ENCODE measurements at places on chromosomes 2 and 18.
A peak's percentile ranks its signal among the peaks of the same experiment; 100 is the strongest.

DNA sequence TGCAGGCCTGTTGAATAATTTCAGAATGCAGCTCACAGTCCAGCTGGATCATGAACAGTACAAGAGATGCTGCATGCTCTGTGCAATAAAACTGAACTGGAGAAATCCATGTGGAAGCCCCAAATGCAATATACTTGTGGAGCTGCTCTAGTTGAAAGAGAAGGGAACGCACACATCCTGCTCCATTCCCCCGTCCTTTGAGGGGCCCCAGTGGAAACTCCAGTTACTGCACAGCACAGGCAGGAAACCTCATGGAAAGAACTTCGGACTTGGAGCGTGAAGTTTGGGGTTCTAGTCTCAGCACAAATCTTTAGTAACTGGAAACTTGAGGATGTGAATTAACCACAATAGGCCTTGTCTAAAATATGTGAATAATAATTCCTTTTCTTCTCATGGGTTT, 73.2 kb downstream of the PLA2R1 start:
- no peak for DNase-seq

- DNase-seq: no peak
Measured at GRCh38 chr2:202495230-202495604, 119.1 kb downstream of the BMPR2 start.

DNA sequence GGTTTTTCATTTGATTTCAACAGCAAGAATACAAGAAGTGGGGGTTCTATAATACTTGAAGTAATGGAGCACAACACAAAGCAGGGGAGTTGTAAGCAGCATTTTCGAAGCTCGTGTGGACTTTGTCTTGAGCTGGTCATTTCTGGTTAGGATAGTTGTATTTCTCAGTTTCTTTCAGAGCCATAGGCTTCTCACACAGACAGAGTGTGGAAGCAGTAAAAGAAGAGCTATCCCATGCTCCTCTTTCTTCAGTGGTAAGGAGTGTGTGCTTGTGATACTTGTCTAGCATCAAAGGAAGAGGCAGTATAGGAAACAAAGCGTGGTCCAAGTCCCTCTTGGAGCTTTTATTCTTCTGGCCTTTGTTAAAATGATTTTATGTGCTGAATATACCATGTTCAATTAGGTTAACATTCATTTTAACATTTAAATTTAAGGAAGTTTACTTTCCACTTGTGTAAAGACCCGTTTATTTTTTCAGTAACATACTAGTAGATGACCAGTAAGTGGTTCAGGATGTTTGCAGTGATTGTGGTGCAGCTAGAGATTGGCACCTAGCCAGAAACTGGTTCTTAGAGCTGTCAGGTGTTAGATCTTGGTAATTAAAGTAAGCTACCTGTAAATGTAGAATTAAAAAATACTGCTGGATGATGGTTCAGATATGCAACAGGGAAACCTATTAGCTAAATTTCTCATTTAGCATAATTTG, 14.6 kb downstream of the CCNYL1 start:
- DNase-seq: peak; percentile 38

DNA sequence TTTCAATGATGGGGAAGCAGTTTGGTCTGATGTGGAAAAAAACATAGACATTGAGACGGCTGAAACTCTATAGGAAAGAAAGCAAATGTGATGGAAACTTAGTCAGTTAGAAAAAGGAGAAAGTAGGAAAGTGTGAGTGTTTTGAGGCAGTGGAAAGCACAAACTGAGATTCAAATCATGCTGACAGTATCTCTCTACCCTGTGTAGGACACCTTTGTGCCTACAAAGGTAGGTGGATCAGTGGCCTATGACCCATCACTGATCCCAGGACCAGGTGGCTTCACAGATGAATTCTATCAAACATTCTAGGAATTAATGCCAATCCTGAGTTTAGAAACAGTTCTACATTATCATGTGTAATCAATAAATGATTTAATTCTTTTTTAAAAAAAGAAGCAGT, 57.1 kb downstream of the CD226 start:
- no peak for DNase-seq

DNA sequence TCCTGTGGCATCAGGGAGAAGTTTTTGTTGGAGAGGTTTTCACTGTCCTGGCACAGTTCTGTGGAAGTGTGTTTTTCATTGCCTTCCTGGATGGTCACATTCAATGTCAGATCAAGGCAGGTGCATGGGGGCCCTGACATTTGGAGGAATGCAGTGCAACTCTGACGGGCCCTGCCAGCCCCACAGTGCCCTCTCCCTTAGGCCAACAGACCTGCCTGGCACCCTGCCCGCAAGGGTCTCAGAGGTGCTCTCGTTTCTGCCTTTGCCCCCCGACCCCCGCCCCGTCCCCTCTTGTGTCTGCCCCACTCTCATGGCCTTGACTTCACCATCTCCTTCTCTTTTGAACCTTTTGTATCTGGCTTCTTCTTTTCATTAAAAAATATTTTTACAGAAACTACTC, 257.2 kb upstream of the HDAC4 start:
- DNase-seq: no peak

GRCh38 chr2:235142601-235143000, 190.8 kb downstream of the SH3BP4 start:
- DNase-seq: no peak

GRCh38 chr2:15920696-15921095, 19.7 kb upstream of the MYCN start:
- DNase-seq: no peak

DNA sequence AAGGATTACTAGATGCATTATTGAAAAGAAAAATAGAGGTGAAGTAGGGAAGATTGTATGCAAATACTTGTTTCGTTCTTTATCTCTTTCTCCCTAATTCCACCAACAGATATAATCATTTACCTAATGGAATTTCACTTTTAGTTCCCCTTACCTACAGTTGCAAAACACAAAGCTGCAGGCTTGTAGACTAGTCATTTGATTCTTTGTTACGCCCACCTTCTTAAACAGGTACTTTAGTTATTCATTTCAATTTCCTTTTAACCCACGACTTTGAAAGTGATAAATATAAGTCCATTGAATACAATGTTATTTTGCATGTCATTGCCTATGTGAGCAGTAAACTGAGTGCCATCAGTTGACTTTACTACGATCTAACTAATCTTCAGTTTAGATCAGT, 3.9 kb upstream of the HRH4 start:
- no peak for DNase-seq

DNA sequence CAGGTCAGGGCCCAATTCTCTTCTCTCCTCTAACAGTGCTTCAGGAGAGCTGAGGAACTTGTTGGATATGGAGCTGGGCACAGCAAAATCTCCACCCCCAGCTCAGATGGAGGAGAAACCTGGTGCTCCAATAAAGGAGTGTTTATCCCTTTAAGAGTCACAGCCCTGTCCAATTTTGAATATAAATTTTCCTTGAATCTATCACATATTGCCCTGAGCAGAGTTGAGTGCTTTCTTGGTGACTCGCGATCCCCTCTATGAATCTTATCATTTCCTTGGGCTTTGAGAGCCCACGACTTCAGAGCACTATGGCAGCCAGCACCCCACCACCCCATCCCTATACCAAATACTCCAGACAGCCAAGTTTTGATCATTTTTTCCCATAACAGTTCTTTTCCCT, 34.4 kb upstream of the SMAD7 start:
- no peak for DNase-seq

- DNase-seq: no peak
Measured at GRCh38 chr2:209579230-209579749, 155.4 kb downstream of the MAP2 start.

DNA sequence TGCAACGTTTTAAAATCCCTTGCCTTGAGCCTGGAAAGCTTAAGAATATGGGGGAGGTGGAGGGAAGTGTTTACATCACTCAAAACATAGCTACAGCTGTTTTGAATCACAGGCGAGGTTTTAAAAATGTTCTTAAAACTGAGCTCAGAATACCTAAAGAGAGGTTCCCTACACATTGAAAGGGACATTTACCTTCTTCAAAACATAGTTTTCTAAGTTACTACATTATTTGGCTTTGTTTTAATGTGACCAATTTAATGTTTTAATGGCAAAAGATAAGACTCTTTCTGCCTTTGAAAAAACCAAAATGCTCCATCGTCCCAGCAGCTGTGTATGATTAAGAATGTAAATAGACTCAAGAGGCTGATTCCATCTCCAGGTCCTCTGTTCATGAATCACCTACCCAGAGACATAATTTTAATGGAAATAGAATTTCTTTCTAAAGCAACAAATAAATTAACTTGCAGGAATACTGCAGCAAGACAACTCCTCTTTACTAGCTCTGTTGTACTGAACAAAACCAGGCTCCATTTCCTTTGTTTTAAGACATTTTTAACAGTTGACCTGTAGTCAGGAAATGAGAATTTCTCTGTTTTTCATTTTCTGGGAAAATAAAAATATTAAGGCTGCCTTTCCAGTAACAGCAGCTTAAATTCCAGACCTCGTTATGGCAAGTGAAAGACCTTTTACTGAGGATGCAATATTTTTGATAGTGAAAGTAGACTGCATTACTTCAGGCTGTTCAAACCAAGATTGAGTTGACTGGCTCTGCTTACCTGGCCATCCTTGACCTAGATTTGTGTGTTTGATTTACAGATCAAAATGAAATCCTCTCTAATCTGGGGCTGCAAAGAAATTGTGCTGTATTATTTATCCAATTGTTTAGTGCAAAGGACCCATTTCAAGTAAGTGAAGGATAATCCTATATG, 33.7 kb upstream of the WDR75 start:
- DNase-seq: peak; percentile 75

DNA sequence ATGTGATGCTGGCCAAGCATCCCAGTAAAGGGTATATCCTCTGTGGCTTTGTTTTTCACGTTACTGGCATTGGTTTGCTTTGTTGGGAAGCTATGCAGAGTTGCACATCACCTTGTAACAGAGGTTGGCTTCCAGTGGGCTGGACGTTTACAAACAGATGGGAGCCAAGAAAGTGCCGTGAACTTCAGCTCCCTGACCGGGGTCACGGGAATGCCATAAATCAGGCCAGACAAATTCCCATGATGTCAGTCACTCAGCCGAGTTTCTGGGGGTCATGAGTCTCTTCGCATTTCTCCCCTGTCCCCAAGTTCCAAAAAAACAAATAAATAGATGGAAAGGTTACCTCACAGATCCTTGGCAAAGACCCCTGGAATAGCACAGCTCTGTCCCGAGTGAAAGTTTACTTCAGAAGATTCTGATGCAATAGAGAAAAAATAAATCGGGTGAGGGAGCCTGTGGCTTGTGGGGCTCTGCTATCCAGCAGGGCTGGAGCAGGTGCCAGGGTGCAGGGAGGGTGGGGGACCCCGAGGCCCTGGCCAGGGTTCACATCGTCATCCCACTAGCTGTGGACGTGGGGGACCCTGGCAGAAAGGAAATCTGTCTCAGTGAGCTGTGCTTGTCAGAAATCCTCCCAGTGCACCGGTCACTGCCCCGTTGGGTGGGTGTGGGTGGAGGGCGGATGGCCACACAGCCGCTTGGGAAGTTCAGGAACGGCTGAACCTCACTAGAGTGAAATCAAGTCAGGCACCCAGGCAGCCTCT, 27.8 kb downstream of the TWIST2 start:
- DNase-seq: no peak

DNA sequence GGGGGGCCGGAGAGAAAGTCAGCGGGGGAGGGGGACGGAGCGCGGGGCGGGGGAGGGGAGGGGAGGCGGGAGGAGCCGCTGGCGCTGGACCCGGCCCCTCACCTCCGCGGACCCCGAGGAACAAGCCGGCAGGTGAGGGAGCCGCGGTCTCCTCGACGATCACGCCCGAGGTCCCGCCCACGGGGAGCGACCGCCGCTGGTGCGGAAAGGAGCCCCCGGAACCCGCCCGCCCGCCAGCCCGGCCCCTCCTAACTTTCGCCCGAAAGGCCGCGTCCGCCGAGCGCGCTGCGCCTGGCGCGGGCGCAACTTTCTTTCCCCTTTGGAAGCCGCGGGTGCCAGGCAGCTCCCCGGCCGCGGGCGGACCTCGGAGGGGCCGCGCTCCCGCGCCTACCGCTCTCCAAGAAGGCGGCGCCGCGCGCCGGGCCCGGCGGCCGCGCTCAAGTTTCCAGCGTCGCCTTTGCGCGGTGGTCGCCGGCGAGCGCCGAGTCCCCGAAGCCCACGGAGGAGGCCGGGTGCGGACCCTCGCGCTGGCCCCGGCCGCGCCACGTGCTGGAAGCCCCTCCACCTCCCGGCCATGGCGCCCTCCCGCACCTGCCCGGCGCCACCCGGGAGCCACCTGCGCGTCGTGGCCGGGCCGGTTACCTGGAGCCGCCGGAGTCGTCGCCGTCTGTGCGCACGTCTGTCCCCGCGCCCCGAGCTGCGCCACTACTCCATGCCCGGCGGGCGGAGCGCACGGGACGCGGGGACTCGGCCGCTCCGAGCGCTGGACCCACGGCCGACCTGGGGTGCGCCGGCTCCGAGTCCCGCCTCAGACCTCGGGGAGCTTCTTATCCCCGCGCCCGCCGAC, at the start of gene ALKAL2:
TSS of gene ALKAL2 (minus strand) at position 181 of the 847 bp plus-strand sequence. CDS start 256 bp downstream, outside the sequence.
- DNase-seq: no peak

DNA sequence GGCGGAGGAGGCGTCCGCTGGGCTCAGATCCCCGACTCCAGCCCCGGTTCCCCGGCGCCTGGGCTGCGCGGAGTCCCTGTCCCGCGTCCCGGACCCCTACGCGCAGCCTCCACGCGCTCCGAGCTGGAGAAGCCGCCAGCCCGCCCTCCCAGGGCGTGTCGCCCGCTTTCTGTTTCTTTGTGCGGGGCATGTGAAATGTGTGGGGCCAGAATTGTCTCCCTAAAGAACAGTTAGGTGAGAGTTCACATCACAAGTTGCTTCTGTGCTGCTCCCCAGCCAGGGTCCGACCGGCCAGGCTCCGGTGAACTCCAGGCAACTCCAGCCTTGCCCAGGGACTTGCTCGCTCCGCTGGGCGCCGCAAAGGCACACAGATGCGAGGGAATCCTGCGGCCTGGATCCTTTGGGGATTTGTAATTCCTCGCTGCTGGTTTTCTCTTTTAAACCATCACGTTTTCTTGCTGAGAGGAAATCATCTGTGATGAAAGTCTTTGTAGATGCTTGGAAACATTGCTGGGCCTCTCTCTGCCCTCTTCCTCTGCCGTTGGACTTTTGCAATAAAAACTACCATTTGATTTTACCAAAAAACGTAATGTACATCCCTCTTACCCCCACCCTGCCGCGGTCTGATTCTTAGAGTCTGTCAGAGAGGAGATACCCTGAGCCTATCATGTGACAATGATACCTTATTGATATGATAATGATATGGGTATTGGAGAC, 631 bp downstream of the GYPC start:
- no peak for DNase-seq

- DNase-seq: no peak
Measured at GRCh38 chr2:236908439-236909192, 177.1 kb upstream of the COPS8 start.

GRCh38 chr2:129070663-129071062, 752.0 kb upstream of the HS6ST1 start:
- no peak for DNase-seq

DNA sequence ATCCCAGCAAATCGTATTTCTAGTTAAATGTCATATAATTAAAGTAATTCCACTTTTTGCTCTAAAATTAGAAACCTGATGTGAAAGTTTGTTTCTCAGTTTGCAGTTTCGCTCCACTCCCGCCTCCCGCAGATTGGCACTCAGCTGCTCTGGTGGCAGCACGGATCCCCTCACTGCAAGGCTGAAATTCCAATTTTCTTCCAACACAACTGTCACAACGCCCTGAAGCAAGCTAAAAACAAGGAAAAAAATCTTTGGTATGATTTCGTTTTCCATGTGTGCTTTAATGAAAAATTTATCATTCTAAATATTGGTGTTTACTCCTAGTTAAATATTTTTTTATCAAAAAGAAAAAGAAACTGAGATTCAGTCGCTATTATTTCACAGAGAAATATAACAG, 38.5 kb downstream of the FTCDNL1 start:
- DNase-seq: no peak

Data from bronchial epithelial cell (primary cell).